Memory B cell (primary cell): ENCODE measurements at places on chromosomes 12 and 14.

GRCh38 chr14:33040372-33041140 lies 101.9 kb downstream of the NPAS3 start:
- no peak for DNase-seq
- no peak overlapping the region for H3K27ac ChIP-seq
- H3K4me1 ChIP-seq, result no peaks in the 10 kb centered on the region

- H3K27me3 ChIP-seq, result peaks cover 4% of the 10 kb centered on the region
- DNase-seq, result no peak
- no peaks in the 10 kb centered on the region for H3K4me1 ChIP-seq
- H3K36me3 ChIP-seq, result no peaks in the 10 kb centered on the region
- H3K27ac ChIP-seq, result no peak overlapping the region
These were observed 257.7 kb downstream of the BTG1 start for GRCh38 chr12:91887957-91888356.

DNA sequence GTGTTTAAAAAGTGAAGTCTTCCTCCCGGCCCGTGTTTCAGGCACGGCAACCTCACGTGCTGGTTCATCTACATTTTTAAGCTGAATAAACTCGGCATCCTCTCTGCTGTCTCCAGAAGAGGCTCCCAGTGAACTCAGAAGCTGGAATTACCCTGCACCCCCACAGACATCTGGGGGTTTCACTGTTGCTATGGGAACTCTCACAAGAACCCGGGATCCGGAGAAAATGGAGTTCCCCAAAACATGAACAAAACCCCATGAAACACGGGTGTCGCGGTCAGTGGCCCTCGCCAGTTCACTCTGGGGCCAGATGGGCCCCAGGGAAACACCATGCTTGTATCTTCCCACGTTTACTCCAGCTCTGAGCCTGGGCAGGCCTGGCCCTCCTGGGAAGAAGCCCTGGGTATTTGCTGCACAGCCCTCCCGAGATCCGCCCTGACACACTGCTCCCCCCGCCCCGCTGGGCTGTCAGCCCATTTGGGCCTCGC lies 143.7 kb downstream of the PIWIL1 start:
- no peak overlapping the region for H3K27ac ChIP-seq
- no peaks in the 10 kb centered on the region for H3K4me1 ChIP-seq
- no peak overlapping the region for H3K4me3 ChIP-seq
- no peaks in the 10 kb centered on the region for H3K36me3 ChIP-seq
- DNase-seq, result no peak
- peaks cover 2% of the 10 kb centered on the region for H3K27me3 ChIP-seq

DNA sequence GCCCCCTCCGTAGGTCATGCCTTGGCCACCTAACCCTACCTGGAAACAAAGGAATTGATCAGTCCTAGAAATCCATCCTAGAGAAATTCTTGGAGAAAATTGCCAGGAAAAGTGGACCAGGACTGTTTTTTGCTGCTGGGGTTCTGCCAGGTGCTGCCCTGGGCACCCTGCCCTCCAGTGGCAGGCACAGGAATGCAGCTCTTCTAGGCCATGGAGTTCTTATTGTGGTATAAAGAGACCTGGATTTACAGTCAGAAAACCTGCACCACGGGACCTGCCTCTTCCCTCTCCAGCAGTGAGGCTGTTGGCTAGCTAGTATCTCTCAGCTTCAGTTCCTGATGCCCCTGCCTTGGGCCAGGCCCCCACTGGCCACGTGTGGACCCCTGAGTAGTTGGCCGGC lies 59.7 kb downstream of the SLC24A4 start:
- H3K27me3 ChIP-seq, result peaks cover 4% of the 10 kb centered on the region
- no peaks in the 10 kb centered on the region for H3K4me1 ChIP-seq
- H3K4me3 ChIP-seq, result no peak overlapping the region
- no peak overlapping the region for H3K27ac ChIP-seq

GRCh38 chr12:77696183-77696582 lies 134.5 kb upstream of the NAV3 start:
- H3K27ac ChIP-seq, result no peak overlapping the region
- no peaks in the 10 kb centered on the region for H3K4me1 ChIP-seq
- DNase-seq, result no peak
- no peaks in the 10 kb centered on the region for H3K27me3 ChIP-seq
- no peaks in the 10 kb centered on the region for H3K36me3 ChIP-seq
- no peak overlapping the region for H3K4me3 ChIP-seq

GRCh38 chr12:119804011-119804641 lies 73.0 kb downstream of the CIT start:
- H3K36me3 ChIP-seq, result peaks cover 3% of the 10 kb centered on the region
- DNase-seq, result no peak
- H3K4me3 ChIP-seq, result no peak overlapping the region
- H3K27ac ChIP-seq, result no peak overlapping the region

GRCh38 chr12:51593539-51593938 lies 2.5 kb downstream of the SCN8A start:
- H3K4me1 ChIP-seq, result peaks cover 22% of the 10 kb centered on the region
- H3K36me3 ChIP-seq, result no peaks in the 10 kb centered on the region
- DNase-seq, result no peak
- H3K27me3 ChIP-seq, result peaks cover 32% of the 10 kb centered on the region
- H3K27ac ChIP-seq, result no peak overlapping the region
- H3K4me3 ChIP-seq, result no peak overlapping the region

DNA sequence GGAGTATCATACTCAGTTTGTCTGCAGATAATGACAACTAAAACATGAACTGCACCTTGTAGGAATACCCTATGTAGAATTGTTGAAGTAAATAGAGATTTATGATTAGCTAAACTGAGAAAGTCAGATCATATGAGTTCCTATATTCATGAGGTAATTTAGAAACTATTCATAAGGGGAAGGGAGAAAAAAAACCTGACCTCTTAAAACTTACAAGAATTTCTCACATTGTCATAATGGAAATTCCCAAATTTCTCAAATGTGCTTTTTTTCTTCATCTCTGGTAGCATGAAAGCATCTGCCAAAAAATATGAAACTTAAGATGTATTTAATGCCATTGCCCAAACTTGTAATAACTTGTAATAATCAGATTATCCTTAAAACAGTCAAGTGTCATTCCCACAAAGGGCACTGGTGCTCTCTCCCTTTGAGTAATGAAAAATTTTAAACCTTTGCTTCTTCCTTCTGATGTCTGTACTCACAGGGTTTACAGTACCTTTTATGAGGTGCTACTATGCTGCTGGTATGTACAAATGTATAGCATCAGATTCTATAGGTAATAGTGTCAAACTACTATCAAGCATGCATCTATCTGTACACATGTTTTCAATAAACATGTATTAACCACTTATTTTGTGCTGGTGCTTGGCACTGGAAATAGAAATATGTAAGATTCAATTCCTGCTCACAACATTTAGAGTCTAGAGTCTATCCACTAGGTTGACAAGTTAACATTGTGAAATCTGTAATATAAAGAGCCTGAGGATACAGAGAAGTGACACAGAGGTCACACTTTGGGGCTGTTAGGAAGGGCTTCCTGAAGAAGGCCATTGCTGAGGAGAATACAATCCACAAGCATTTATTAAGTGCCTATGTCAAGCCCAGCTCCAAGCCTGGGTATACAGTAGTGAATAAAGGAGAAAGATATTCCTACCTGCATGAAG lies 17.4 kb upstream of the DRAM1 start:
- H3K27ac ChIP-seq, result no peak overlapping the region
- H3K4me1 ChIP-seq, result peaks cover 11% of the 10 kb centered on the region
- H3K36me3 ChIP-seq, result no peaks in the 10 kb centered on the region
- no peak overlapping the region for H3K4me3 ChIP-seq

- H3K27me3 ChIP-seq, result peaks cover 17% of the 10 kb centered on the region
- no peak overlapping the region for H3K4me3 ChIP-seq
- H3K36me3 ChIP-seq, result no peaks in the 10 kb centered on the region
- H3K27ac ChIP-seq, result no peak overlapping the region
- no peak for DNase-seq
These were observed 47.7 kb downstream of the SPRING1 start for GRCh38 chr12:116689979-116690744.

DNA sequence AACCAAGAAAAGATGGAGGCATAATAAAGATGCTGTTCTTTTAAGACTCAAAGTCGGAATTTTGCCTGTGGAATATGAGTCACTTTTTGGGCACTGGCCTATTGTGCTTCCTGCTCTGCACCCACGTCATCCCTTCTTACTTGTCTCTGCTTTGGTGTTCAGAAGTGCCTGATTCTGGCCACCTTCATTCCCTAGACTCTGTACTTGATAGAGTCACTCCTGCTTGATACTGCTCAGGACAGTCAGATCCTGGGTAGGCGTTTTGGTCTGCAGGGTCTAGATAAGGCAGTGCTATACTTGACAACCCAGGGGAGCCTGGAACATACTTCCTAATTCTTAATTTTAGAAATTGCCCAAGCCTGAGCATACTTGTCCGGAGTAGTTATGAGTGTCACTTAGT lies 1.9 kb downstream of the LRRK2 start:
- peak overlapping the region; percentile 96 for H3K4me3 ChIP-seq
- peaks cover 41% of the 10 kb centered on the region for H3K4me1 ChIP-seq
- DNase-seq, result no peak
- peak overlapping the region; percentile 97 for H3K27ac ChIP-seq

DNA sequence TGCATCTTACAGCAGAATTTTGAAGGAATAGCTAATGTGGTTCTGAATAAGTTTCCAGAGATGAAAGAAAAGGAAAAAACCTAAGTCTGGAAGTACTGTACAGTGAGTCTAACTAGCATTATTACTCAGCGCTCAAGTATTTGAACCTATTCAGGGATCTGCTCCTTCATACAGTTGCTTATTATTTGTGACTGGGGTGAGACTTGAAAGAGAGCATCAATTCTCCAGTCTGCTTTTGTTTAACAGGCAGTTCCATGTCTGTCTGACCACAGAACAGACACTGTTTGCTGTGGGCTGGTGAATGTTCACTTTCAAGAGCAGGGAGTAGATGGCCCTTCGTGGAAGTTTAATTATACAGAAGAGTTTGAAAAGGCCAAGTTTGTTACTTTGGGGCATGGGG lies 9.3 kb downstream of the ETV6 start:
- peak overlapping the region; percentile 72 for H3K27ac ChIP-seq
- no peak overlapping the region for H3K4me3 ChIP-seq
- H3K4me1 ChIP-seq, result peaks cover 61% of the 10 kb centered on the region
- H3K36me3 ChIP-seq, result peaks cover 23% of the 10 kb centered on the region
- no peaks in the 10 kb centered on the region for H3K27me3 ChIP-seq
- DNase-seq, result no peak

DNA sequence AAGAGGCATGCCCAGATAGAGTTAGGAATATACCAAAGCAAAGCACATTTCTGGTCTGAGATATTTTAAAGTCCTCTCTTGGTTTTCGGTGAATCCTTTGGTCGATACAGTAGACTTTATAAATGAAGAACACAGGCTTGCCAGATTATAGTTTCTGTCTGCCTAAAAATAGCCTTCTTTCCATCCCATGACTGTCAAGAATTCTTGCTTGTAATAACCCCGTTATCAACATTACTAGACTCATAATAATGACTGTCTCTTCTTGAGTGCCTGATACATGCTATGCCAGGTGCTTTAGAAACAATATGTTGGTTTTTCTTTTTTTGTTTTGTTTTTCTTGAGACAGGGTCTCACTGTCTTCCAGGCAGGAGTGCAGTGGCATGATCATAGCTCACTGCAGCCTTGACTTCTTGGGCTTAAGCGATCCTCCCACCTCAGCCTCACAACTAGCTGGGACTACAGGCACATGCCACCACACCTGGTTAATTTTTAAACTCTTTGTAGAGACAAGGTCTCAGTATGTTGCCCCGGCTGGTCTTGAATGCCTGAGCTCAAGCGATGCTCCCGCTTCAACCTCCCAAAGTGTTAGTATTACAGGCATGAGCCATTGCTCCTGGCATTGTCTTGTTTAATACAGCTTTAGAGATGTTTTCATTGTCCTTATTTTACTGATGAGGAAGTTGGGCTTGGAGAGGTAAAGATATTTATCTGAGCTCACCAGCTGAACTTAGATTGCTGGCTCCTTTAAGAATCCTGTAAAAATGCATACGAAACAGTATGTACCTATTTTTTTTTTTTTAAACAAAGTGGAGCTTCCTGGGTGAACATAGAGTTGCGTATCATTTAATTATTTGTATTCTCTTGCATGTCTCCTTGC lies 30.4 kb downstream of the CHST11 start:
- H3K27ac ChIP-seq, result peak overlapping the region; percentile 24
- peak overlapping the region; percentile 28 for H3K4me3 ChIP-seq
- H3K4me1 ChIP-seq, result peaks cover 76% of the 10 kb centered on the region
- no peak for DNase-seq
- peaks cover 11% of the 10 kb centered on the region for H3K36me3 ChIP-seq

- no peaks in the 10 kb centered on the region for H3K4me1 ChIP-seq
- H3K36me3 ChIP-seq, result no peaks in the 10 kb centered on the region
- DNase-seq, result no peak
- H3K27me3 ChIP-seq, result no peaks in the 10 kb centered on the region
- no peak overlapping the region for H3K4me3 ChIP-seq
These were observed 49.2 kb upstream of the SSTR1 start for GRCh38 chr14:38158468-38158867.

DNA sequence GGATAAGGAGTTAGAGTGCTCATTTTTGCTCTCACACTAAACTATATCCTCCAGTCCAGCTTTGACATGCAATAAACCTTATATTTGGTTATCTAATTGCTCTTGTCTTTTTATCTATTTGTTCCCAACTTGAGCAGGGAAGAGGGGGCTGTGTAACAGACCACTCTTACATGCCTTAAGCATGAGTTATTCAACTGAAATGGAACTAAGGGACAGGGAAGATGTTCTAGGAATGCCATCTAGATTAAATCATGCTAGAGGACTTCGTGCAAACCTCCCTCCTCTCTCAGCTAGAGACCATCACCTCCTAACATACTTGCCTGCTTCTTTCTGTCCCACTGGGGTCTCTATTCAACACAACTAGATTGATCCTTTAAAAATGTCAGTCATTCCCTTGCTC lies 20.6 kb downstream of the SPX start:
- no peak overlapping the region for H3K27ac ChIP-seq
- peaks cover 5% of the 10 kb centered on the region for H3K27me3 ChIP-seq
- H3K4me1 ChIP-seq, result no peaks in the 10 kb centered on the region
- H3K36me3 ChIP-seq, result no peaks in the 10 kb centered on the region
- DNase-seq, result no peak

GRCh38 chr12:91594715-91595114 lies 412.1 kb upstream of the DCN start:
- H3K36me3 ChIP-seq, result no peaks in the 10 kb centered on the region
- no peak overlapping the region for H3K4me3 ChIP-seq
- H3K27ac ChIP-seq, result no peak overlapping the region
- no peak for DNase-seq
- H3K4me1 ChIP-seq, result no peaks in the 10 kb centered on the region
- peaks cover 4% of the 10 kb centered on the region for H3K27me3 ChIP-seq

- peaks cover 7% of the 10 kb centered on the region for H3K36me3 ChIP-seq
- no peak overlapping the region for H3K27ac ChIP-seq
- no peak overlapping the region for H3K4me3 ChIP-seq
- H3K4me1 ChIP-seq, result peaks cover 2% of the 10 kb centered on the region
These were observed 160.4 kb downstream of the EFCAB11 start for GRCh38 chr14:89794096-89794495.

- H3K27ac ChIP-seq, result no peak overlapping the region
- H3K36me3 ChIP-seq, result no peaks in the 10 kb centered on the region
- H3K4me3 ChIP-seq, result no peak overlapping the region
- peaks cover 4% of the 10 kb centered on the region for H3K4me1 ChIP-seq
- DNase-seq, result no peak
These were observed 172.2 kb downstream of the SNAPC1 start for GRCh38 chr14:61934385-61934784.

- no peaks in the 10 kb centered on the region for H3K4me1 ChIP-seq
- peaks cover 2% of the 10 kb centered on the region for H3K36me3 ChIP-seq
- H3K4me3 ChIP-seq, result no peak overlapping the region
These were observed 238.0 kb upstream of the DDHD1 start for GRCh38 chr14:53391156-53391555.

GRCh38 chr12:69816082-69816481 lies 8.9 kb upstream of the MYRFL start:
- H3K4me3 ChIP-seq, result no peak overlapping the region
- no peaks in the 10 kb centered on the region for H3K4me1 ChIP-seq
- no peaks in the 10 kb centered on the region for H3K27me3 ChIP-seq
